ENCODE measurements at places on chromosomes 1 and 21. TPM values are rescaled to one million over a fixed set of nuclear protein-coding genes. Genes with fewer than 3 reads are reported as not detected.

DNA sequence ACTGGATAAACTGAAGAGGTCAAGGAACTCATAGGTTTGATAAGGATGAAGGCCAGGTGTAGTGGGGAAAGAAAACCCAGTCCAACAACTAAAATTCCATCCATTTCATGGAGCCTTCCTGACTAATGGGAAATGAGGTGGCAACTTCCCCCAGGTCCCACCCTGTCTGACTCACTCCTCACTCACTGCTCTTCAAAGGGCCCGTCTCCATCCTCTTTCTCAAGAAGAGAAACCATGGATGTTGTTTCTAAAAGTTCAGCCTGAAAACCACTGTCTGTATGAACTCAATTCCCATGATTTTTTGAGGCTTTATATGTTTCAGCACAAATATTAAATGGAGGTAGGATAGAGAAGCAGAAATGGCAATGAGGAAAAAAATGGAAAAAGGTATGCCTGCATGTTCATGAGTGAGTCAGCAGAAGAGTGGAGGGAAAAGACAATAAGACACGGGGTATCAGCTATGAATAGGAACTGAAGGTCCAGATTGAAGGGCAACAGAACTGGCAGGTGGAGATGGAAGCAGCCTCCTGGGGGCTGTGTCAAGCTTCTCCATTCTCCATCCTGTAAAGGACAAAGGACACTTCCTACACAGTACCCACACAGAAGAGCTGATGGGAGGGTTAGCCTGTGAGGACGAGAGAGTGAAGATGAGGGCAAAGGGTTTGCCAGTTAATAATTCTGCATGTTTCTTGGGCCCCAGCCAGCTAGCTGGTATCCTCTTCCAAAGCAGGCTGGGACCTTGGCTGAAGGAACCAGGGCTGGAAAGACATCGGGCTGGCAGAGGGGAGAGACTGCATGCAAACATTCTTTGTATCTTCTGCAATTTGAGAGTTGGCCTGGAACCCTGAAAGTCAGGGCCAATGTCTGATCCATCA, 5.5 kb upstream of the ELOVL1 start:
- no peak for DNase-seq

GRCh38 chr1:174938281-174939007, 61.3 kb upstream of the CACYBP start:
- no peak for DNase-seq

GRCh38 chr1:3553940-3554223, 57.4 kb downstream of the MEGF6 start:
- no peak for DNase-seq

DNA sequence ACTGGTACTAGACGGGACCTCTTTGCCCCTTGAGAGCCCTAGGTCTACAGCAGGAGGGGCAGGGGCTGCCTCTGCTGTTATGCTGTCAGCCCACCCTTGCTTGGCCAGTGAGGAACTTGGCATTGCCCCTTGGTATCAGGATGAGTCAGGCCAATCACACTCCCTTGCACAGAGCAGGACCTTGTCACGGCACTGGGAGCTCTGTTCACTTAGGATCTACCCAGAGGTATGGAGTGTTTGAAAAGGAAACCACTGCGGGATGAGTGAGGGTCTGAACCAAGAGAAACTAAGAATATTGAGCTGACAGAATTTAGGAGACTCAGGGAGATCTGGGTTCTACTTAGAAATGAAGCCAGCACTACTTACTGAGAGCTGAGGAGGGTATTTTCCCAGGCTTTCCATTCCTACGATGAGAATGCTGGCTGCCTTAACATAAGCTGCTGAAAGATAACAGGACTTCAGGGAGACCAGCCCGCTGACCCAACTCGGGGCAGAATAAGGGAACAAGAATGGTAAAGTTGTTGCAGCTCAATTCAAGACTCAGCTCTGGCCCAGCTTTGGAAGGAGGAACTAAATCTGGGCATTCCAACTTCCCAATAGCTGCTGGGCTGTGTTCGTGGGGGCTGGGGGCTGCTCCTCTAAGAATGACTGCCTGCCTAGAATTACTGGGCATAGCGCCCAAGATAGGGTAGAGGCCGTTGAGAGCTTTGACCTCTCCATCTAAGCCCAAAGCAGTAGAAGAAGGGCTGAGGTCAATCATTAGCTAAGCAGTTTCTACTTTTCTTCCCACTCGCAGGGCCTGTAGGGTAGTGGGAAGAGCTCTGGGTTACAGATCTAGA, 1.5 kb downstream of the FABP3 start:
- DNase-seq = no peak

DNA sequence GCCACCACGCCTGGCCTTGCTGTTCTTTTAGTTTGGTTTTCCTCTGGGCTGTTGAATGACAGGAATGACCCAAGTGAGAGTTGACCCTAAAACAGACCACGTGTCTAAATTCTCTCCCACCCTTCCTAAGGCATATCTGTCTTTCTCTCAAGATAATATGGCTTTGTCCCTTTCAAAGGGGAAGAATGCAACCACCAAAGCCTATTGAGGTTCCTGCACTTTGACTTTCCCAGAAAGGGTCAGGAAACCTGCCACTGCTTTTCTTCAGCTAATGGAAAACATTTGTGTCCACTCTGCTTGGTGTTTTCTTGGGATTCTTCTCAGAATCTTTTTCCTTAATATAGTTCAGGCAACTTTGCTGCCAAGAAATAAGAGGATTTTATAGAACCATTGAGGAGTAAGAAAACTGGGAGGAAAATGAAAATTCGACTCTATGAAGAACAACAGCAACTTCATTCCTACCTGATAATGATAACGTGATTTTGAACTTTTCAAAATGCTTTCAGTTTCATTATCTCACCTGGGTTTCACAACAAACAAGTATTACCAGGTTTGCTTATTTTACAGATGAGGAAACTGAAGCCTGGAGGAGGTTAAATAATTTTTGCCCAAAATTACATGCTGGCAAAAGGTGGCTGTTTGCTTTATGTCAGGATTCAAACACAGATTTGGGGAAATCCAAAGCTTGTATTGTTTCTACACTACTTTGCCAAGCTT, 6.9 kb downstream of the PLPP3 start:
- no peak for DNase-seq

DNA sequence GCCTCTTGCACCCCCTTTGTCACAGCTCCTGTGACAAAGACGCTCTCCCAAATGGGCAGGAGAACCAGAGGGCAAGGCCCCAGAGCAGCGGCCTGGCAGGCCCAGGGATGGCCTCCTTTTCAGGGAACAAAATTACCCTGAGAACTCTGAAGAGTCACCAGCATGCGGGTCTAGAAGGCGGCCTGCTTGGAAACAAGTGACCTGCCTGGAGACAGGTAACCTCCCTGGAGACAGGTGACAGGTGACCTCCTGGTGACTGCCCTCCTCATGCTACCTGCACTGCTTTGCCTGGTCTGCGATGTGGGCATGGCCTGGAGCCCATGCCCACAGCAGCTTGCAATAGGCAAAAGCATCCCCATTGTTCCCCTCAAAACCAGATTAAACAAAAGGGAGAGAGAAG, 86.5 kb upstream of the ZC3H12A start:
- no peak for DNase-seq

DNA sequence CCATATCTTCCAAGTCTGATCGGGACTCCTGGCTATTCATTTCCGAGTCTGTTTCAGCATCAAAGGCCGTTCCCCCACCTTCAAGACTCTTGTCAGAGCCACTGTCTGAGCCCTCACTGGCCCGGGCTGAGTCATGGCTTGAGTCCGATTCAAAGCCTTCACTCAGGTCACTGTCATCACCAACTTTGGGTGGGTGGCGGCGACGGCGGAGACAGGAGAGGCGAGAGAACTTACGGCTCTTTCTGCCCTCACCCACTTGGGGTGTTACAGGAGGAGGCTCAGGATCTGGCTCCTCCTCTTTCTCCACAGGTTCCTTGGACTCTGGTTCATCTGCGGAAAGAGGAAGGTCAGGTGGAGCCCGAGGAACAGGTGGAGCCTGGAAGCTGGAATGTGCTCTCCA, 16.6 kb downstream of the SMG5 start:
- DNase-seq = no peak

GRCh38 chr1:156657741-156658319, 15.9 kb downstream of the BCAN start:
- no peak for DNase-seq

DNA sequence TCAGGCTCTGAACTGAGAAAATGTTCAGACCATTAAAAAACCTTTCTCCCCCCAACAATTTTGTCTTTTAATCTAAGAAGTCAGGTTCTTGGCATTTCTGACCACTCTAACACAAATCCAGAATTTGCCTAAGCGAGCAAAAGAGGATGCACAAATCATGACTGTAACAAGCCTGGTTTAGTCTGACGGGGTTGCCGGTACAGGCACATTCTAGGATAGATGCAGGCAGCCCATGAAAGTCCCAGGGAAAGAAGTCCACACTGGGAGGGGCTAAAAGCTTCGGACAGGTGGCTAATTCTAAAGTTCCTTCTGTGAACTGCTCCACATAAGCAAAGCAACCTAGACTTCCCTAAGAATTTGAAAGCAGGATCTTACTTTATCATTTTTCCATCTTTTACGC, 48.0 kb upstream of the KCNE1 start:
- no peak for DNase-seq

- DNase-seq = no peak
Measured at GRCh38 chr21:44304877-44305293, 5.0 kb downstream of the PFKL start.

DNA sequence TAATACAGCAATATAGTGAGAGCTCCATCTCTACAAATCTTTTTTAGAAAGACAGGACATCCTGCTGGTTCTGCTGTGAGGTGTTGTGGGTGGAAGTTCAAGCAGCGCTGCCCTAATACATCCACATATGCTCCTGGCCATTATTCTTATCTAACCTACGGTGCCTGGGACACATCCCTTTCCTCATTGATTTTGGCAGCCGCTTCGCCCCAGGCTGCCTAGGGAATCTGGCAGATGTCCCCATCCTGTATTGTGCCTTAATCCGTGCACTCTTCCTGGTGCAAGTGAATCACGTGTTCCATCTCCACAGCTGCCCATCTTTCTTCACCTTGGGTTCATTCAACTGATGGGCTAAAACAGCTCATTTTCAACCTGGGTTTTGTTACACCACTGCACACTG, 3.1 kb upstream of the UBE2G2 start:
- no peak for DNase-seq

- peak; percentile 36 for DNase-seq
Measured at GRCh38 chr1:226433341-226433720, 25.4 kb upstream of the PARP1 start.

DNA sequence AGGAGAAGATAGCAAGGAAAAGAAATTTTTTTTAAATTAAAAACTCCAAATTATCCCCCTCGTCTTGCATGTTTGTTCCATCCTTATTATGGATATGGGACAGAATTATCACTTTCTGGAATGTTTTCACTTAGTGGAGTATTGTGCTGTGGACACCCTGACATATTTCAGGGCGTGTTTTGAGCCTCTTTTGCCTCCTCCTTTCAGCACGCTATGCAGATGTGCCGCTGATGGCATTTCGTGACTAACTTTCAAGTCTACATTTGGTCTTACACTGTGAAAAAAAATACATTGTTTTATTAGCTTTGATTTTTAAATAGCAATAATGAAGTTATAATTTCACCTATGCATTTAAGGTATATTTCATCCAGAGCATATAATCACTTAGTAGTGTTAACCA, 738.7 kb downstream of the LTN1 start:
- no peak for DNase-seq

- DNase-seq = no peak
Measured at GRCh38 chr1:111958851-111959250, 30.6 kb downstream of the KCND3 start.

- peak; percentile 65 for DNase-seq
Measured at GRCh38 chr21:16279731-16280581, 550.2 kb downstream of the USP25 start.

DNA sequence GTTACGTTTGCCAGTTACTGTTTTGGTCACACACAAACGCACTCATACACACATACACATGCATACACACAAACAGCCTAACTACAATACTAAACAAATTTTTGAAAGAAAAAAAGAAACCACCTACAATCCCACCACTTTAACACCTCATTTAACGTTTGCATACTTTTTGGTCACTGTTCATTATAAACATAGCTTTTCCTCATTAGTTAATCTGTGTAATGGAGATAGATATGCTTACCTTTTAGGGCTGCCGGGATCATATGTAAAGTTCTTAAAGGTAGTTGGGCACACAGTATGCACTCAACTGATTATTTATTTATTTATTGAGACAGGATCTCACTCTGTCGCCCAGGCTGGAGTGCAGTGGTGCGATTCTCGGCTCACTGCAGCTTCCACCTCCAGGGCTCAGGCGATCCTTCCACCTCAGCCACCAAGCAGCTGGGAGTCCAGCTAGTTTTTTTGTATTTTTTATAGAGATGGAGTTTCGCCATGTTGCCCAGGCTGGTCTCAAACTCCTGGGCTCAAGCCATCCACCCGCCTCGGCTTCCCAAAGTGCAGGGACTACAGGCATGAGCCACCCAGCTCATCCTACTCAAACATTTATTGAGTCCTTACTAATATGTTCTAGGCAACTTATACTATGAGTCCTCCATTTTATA, 677 bp upstream of the BCL10 start:
- no peak for DNase-seq

GRCh38 chr1:87542697-87543096, 214.0 kb downstream of the LMO4 start:
- no peak for DNase-seq

DNA sequence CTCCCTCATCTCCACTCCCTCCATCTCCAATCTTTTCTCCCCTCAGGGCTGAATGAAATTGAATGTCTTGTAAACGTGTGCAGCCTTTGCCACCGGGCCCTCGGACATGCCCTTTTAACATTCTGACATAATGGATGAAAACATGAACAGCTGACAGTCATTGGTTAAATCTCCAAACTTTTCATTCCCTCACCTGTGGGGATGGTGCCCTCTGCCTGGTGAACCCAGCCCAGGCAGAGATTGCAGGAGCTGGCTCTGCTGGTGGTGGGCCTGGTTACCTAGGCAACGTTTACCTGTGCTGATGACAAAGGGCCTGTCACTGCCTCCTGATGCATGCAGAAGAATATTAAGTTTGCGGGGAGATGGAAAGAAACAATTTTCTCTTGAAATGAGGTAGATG, 21.3 kb downstream of the ST6GALNAC3 start:
- no peak for DNase-seq

- no peak for DNase-seq
Measured at GRCh38 chr1:20962576-20963258, 175.6 kb upstream of the HP1BP3 start.

DNA sequence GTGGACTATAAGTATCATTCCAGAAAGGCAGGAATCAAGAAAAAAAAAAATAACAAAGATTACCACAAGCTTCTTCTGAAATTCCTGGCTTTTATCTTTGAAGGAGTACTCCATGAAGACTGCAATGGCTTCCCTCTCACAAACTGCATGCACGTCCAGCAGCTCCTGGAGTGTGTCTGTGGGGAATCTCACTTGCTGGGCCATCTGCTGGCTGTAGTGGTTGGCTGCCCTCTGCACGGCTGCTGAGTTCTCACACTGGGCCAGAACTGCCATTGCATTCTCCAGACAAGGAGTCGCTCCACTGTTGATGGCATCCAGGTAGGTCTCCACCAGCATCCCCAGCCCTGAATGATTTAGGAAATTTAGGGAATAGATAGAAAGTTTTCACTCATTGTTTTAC, 23.3 kb upstream of the GBP2 start:
- DNase-seq = no peak

ACTA1 gene
- 0.45 TPM for total RNA-seq

CCDC17 gene
- total RNA-seq = 5.2 TPM

KRTAP7-1 gene
- not detected for total RNA-seq

PRRX1 gene
- 169 TPM for total RNA-seq

PCBP3 gene
- total RNA-seq = 14.1 TPM
